AG10803 (cell line): ENCODE measurements at places on chromosomes 4 and X.

GRCh38 chr4:173426064-173426463, 27.1 kb upstream of the SCRG1 start:
- DNase-seq = no peak

- DNase-seq = no peak
These were observed 28.6 kb upstream of the MXD4 start for GRCh38 chr4:2290488-2290887.

GRCh38 chrX:103910430-103910829, 52.0 kb upstream of the TMSB15B start:
- DNase-seq = no peak

- no peak for DNase-seq
These were observed 207.7 kb upstream of the MID1 start for GRCh38 chrX:10828036-10828435.

GRCh38 chr4:104283303-104283702, 211.4 kb downstream of the CXXC4 start:
- no peak for DNase-seq

DNA sequence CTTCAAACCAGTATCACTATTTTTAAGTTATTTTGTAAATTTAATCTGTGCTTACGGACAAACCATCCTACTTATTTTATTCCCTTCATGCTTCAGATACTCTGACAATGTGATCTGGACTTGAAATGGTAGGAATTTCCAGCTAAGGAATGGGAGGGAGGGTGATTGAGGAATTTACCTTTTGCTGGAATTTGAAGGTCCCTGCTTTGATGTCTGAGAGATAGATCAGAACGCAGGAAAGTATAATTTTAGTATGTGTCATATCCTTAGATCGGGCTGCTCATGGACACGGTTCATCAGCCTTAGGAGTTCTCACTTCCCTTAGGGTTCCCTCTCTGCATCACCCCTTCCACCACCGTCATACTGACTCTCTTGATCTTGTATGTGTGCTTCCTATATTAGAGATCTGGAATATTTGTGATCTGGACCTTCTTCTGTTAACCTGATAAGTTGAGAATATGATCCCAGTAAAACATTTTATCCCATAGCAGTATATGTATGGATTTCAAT, 16.8 kb downstream of the OCRL start:
- DNase-seq = no peak

DNA sequence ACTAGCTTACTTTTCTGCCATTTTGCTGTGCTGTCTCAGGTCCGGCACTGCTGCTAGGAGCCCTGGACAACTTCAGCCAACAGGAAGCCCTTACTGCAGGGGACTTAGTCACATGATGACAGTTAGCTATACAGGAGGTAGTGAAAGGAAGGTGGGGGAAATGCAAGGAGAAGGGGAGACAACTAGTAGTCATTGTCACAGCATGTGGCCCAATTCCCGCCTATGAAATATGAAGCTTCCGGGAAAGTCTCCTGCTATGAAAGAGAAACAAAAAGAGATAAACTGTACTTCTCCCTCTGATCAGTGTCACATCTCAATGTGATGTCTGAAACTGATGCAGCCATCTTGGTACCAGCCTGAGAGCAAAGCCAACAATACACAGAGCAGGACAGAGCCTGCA, 71.6 kb downstream of the AMELX start:
- DNase-seq = no peak

GRCh38 chr4:10579648-10580047, 104.9 kb downstream of the CLNK start:
- no peak for DNase-seq

GRCh38 chr4:19945979-19946380, 305.7 kb upstream of the SLIT2 start:
- peak; percentile 99 for DNase-seq

GRCh38 chr4:123977641-123978081, 581.1 kb downstream of the SPRY1 start:
- no peak for DNase-seq

DNA sequence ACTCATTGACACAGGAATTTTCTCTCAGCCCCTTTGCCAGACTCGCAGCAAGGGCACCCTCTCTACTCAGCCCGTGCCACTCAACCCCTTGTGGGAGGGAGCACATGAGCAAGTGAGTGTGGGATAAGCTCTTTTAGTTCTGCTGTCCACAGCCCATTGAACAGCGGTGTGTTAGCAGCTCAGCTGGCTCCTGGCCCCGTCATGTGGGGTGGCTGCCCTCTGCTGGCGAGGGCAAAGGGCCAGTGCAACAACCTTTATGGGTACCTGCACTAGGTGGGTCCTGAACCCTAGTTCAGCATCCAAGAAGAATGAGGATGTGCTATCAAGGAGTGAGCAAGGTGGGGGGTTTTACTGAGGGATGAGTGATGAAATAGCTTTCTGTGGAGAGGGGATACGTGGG, 85.0 kb upstream of the ZNF81 start:
- DNase-seq = peak; percentile 26
